ENCODE measurements at places on chromosomes 5 and 9.
A peak's percentile ranks its signal among the peaks of the same experiment; 100 is the strongest.

DNA sequence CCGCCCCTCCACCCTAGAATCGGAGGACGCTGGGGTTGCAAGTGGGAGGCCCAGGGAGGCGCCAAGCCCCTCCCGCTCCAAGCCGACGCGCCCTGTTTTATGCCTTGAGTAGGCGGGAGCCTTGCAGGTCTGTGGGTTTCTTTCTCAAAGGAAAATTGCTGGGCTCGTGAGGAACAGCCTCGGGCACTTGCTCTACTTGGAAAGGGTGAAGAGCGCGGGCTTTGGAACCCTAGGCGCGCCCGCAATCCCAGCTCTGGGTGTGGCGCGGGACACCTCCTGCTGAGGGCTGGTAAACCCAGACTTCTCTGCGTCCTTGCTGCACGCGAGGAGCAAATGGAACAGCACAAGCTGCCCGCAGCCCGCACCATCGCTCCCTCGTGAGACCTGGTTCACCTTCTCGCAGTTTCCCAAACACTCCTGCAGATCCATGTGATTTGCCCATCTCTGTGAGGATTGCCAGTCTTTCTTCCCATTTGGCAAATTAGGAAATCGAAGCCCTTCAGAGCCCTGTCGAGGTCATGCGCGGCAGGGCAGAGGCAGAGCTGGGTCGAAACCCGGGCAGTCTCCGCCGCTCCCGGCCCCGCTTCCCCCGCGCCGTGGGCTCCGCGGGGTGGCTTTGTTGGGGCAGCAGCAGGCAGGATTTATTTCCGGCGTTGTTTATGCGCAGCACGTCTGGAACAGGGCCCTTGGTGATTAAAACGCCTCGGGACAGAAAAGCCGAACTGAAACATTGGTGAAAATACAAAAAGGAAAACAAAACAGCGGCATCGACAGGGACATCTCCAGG lies 98.4 kb upstream of the CPLX2 start:
- DNase-seq, result no peak

- DNase-seq, result no peak
These were observed 12.3 kb downstream of the GPBP1 start for GRCh38 chr5:57186194-57186593.

DNA sequence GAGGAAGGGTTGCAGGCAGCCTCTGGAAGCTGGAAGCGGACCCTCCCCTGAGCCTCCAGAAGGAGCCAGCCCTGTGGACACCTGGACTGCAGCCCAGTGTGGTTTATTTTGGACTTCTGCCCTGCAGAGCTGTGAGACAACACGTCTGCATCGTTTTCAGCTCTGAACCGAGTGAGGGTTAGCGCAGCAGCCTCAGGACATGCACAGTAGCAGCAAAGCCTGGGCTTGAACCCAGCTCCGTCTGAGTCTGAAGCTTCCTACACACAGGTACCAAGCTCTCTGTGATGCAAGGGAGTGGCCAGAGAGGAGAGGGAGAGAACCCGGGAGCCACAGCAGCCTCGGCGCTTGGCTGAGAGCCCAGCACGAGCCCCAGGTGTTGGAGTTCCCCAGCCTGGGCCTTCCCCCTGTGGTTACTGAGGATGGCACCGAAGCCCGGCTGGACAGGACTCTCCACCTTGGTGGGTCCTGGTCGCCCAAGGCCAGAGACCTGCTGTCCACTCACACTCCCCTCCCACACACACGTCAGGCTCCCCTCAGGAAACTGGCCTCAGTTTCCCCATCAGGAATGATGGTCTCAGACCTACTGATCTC lies 128.2 kb downstream of the OLFM1 start:
- peak; percentile 49 for DNase-seq

DNA sequence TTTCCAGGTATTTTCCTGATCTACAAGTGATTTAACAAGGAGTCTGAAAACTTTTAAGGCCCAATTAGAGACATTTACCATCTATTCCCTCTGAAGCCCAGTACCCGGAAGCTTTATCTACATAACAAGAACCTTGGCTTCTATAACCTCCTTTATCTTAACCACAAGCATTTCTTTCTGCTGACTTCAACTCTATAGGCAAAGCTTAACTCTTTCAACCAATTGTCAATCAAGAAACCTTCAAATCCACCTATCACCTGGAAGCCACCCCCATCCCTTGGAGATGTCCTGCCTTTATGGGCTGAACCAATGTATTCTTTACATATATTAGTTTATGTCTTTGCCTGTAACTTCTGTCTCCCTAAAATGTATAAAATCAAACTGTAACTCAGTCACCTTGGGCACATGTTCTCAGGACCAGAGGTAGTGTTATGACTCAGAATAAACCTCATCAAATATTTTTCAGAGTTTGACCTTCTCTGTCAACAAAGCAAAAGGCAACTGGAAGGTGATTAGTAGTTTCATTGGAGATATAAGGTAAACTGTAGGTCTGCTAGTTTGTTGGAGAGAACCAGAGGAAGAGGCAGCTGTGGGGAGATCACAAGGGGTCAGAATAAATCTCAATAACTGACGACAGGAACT lies 13.0 kb upstream of the RIMOC1 start:
- DNase-seq, result no peak

GRCh38 chr5:1096838-1097237 lies 15.0 kb downstream of the SLC12A7 start:
- no peak for DNase-seq
